Nephron progenitor cell (in vitro differentiated cells): ENCODE measurements at places on chromosomes 12 and 14.

DNA sequence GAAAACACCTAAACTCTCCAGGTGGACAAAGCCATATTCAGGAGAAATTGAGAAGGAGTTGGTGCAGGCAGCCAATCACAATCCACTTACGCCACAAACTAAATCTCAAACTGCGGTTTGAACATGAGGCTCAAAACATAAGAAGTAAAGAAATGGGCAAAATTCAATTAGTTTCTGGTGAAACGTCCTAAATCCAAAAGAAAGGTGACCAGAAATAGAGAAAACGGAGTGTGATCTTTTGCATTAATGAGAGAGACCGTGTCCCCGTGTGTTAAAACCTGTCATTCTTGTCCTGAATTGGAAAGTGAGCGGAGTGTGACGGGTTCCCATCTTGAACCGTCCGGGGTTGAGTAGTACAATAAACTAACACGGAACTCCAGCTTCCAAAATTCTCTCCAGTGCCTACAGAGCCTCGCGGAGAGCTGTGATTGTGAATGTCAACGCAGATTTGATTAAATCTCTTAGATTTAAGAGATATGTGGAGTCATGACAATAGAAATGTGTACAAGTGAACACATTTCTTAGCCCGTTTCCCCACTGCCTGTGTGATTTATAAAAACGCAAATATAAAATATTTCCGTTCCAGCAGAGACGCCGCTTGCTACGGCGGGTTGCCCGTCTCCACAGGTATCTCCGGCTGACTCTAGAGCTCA, 595 bp upstream of the METAP2 start:
- DNase-seq: peak; percentile 33

GRCh38 chr12:113854385-113855142, 111.6 kb downstream of the RBM19 start:
- no peak for DNase-seq

DNA sequence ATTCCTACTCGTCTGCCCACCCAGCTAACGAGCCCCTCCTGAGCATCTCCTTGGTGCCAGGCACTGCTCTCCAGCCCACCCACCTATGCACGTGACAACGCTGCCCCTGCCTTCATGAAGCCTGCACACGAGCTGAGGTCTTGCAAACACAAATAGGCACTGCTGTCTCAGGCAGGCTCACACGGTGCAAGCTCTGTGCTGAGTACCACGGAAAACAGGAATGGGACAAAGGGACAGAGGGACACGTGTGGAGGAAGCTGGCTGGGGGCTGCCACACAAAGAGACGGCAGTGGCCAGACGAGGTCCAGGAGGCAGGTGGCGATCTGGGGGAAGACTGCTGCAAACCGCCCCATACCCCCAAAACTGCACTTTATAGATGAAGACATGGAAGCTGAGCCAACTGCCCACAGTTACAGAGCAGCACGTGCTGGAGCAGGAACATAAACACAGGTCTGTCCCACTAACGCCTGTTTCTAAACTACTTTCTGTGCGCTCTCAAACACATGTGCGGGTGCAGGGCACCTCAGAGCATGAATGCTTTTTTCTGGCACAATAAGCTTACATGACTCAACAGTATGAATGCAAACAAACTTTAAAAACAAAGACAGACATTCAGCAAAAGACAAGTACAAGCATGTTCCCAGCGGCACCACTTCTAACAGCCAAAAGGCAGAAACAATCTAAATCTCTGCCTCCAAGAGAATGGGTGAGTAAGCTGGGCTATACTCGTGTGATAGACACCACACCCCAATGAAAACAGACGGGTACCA, 64.5 kb downstream of the AMN start:
- DNase-seq: no peak

GRCh38 chr12:13149411-13149810, 45.9 kb upstream of the GSG1 start:
- DNase-seq: no peak

- DNase-seq: no peak
These were observed 20.2 kb upstream of the AEBP2 start for GRCh38 chr12:19419086-19419485.

DNA sequence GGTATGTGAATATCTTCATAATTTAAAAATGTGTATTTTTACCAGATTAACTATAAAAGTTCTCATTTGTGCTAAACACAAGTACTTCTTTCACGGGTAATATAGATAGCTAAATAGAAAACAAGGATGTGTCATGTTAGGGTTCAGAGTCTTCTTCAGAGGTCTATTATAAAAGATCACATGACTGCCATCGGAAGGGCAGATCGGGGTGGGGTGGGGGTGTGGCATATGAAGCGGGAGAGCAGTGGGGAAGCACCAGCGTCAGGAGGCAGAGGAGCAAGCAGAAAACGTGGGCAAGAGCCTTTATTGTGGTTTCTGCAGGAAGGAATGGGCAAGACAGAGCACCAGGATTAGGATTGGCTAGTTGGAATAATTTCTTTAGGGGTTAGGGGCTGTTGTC, 63.7 kb upstream of the DNM1L start:
- DNase-seq: no peak

DNA sequence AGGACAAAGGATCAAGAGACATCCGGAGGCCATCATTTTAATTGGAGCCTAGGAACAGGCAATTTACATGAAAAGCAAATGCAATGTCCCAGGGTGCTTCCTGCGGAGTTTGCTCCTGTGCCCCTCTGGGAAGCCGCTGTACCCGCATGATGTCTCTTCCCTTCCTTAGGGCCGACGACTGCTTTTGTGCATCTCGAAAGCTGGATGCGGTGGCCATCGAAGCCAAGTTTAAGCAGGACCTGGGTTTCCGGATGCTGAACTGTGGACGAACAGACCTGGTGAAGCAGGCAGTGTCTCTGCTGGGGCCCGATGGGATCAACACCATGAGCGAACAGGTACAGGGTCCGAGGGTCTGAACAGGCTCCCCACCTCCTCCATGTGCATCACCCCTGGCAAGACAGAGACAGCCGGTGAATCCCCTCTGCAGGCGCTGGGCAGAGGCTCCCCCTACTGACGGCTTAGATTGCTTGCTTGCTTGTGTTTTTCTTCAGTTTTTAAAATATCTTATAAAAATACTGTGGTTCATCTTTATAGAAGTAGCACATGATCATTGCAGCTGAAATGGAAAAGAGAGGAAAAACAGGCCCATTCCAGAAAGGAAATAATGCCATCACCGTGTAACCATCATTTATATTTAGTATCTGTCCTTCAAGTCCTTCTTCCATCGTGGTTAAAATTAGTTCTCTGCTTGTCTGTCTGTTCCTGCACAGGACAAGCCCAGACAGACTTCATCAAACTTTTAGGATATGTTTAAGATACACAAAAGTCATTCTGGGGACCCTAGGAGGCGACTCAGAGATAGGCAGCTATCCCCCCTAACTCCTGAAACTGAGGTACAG, 75.4 kb upstream of the PWP1 start:
- DNase-seq: peak; percentile 65

GRCh38 chr12:63764481-63764880, 15.2 kb upstream of the RXYLT1 start:
- peak; percentile 47 for DNase-seq

DNA sequence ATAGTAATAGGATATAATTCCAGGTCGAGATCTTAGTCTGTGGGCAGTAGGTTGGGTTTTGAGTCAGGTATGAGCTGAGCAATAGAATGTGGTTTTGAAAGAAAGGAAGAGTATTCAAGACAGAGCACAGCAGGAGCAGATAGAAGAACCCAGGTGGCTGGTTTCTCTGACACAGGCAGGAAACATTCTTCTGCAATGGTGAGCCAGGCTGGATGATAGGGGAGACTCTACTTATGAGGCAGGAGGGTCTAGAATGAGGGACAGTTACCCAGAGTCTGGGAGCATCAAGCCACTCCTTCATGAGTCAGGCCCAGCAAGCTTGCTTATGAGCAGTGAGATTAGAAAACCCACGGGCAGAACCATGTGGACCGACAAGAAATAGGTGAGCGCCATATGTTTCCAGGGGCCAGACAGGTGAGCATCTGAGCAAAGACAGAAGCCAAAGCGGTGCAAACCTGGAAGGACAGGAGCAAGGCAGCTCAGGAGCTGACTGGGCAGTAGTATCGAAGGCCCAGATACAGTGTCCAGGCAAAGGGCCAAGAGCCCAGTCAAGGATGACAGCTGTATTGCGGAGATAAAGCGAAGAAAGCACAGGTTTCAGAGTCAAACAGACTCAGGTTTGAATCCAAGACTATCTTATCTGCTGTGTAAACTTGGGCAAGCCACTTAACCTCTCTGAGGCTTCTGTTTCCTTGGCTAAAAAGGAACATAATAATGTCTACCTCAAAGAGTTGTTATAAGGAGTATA, 22.5 kb upstream of the PCNX1 start:
- no peak for DNase-seq

GRCh38 chr12:14905269-14906004, 19.8 kb upstream of the MGP start:
- DNase-seq: no peak

DNA sequence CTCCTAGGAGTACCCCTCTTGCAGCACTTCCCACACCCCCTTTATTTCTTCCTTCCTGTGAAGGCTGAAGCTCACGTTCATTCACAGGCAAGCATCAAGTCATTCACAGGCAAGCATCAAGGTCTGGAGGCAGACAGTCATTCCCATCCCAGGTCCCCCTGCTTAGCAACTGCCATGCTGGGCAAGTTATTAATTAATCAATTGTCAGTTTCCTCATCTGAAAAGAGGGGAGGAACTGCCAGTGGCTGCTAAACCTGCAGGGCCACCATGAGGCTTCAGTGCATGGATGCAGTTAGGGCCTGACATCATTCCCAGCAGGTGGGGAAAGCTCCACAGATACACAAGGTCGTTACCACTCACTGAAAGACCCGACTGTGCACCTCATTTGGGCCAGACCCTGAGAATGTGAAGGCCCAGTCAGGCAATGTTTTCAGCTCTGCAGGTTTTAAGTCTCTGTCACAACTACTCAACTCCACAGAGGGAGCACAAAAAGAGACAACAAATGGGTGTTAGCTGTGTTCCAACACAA, 85.0 kb upstream of the GPR68 start:
- no peak for DNase-seq

- DNase-seq: no peak
These were observed 55.6 kb upstream of the PTHLH start for GRCh38 chr12:28027947-28028724.

GRCh38 chr12:98449584-98449983, 65.8 kb upstream of the TMPO start:
- DNase-seq: no peak

DNA sequence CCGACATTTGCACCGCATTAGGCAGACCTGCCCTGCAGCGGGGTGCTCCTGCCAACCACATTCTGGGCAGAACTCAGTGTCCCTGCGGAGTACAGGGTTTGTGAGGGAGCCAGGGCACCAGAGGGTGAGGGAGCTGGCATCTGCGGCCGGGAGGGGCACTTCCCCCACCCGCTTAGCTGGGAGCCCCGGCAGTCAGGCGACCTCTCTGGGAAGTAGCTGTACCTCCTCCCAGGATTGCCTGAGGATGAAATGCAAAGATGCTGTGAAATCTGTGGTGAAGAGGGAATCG, 58.6 kb downstream of the ANKRD9 start:
- DNase-seq: no peak

DNA sequence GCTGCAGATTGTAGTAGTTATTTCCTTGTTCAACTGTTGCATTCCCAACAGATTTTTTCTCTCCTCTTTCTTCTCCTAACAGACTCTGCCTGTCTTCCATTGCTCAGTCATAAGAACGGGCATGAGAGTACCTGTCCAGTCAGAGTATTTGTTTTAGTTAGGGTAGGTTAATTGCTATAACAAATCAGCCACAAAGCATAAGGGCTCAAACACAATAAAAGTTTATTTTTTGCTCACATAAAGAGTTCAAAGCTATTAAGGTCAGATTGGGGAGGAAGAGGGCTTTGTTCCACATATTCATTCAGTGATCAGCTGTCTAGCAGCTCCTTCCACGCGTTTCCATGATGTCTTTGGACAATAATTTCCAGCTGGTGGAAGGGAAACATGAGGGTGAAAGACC, 92.8 kb upstream of the PLXNC1 start:
- no peak for DNase-seq

DNA sequence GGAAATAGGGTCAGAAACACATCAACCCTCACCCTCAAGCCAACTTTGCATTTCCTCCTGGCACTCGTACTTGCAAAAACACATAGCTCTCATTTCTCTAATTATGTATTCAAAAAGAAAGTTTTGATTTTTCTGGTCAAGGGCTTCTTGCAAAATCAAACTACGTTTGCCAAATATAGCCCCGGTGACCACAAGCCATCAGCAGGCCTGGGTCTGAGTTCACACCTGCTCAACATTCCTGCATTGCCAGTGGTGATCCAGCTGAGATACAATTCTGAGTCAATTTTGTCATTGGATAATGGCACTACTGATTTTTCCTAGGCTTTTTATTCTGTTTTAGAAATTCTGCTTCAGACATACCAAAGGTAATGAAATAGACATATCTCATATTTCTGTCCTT, 10.7 kb upstream of the BHLHE41 start:
- no peak for DNase-seq

- no peak for DNase-seq
These were observed 58.1 kb upstream of the CAND1 start for GRCh38 chr12:67211029-67211428.

DNA sequence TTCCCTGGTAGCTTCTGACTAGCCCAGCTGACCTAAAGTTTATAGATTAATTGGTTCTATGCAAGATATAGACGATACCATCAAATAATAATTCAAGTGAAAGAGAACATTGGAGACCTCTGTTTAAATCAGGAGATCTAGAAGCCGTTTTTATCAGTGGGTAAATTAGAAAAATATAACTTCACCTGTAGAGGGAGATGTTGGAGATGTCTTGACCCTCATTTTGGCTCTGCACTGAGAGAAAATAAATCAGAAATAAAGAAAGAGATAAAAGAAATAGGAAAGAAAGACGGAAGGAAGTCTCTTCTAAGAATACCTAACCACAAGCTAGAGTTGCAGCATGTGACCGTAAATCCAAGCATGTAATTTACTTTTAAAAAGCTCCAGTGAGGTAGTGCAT, 684.5 kb downstream of the C12orf50 start:
- no peak for DNase-seq

- DNase-seq: no peak
These were observed 42.1 kb upstream of the DICER1 start for GRCh38 chr14:95199298-95199983.

DNA sequence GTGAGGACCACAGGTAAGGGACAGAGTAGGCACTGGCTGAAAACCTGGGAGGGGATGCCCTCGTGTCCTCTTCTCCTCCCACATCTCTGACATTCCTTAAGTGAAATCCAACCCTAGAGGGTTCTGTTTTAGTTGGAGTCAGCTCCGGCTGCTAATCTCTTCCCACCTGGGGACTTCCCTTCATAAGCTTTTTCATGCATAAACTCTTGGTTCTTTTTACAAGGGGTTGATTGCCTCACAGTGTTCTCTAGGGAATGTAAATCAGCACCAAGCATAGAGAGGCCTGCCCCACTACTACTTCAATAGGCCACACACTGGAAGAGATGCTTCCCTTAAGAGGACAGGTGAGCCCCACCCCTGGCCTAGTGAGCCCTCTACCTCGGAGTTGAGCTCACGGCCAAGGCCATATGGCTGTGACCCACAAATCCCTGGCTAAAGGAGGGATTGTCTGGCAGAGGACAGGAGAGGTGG, 3.2 kb upstream of the SYNDIG1L start:
- no peak for DNase-seq

GRCh38 chr12:115023279-115024265, 339.6 kb upstream of the TBX3 start:
- DNase-seq: no peak

- no peak for DNase-seq
These were observed 478.3 kb upstream of the SOX5 start for GRCh38 chr12:24427776-24428175.

GRCh38 chr12:15522574-15523187, 200.4 kb downstream of the PTPRO start:
- DNase-seq: no peak

GRCh38 chr12:12069821-12070548, 754 bp upstream of the BCL2L14 start:
- no peak for DNase-seq
